ELF-1 (cell line): ENCODE measurements at places on chromosomes 4 and X.

GRCh38 chr4:120731561-120731960 lies 191.0 kb downstream of the PRDM5 start:
- DNase-seq: no peak

DNA sequence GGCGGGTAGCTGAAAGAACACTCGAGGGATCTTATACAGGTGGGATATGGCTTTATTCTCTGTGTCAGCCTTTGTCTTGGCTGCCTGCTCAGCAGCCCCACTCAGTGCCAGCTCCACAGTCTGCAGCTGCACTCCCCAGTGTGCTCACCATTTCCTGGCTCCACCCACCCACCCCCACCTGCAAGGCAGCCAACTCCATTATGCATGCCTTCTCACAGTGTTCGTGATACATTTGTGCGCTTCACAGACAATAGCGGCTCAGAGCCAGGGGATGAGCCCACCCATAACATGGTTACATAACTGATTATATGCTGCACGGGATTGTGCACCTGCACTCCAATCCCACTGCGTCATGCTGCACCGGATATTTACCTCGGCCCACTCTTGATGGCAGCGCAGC lies 8.8 kb upstream of the TMEM128 start:
- no peak for DNase-seq

GRCh38 chr4:63717384-63717783 lies 691.9 kb downstream of the TECRL start:
- DNase-seq: no peak

DNA sequence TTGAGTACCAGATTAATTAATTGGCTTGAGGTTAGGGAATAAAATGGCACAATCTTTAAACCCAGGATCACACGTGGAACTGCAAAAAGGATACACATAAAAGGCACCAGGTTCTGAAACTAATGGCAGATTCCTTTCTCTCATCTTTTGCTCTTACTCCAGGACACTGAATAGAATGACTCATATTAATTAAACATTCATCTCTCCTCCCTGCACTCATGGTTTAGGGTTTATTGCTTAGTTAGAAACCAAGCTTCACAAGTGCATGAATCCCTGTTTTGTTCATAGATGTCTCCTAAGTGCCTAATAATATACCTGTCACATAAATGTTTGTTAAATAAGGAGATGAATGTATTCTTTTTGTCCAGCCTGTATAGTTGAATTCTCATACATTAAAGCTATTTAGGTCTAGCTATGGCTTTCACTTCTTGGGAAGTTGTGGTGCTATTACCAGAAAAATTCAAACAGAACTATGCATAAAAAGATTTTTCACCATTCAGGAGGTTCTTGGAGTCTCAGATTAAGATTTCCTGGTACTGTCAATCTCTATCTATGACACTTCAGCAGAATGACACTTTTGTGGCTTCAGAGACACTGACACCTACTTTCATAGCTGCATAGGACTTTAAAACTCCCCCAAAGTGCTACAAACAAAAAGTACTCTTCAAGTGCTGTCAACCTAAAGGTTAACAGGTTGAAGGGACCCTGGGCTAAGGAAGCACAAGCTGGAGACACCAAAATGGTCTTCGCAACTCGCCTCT lies 7.4 kb downstream of the CORIN start:
- no peak for DNase-seq

DNA sequence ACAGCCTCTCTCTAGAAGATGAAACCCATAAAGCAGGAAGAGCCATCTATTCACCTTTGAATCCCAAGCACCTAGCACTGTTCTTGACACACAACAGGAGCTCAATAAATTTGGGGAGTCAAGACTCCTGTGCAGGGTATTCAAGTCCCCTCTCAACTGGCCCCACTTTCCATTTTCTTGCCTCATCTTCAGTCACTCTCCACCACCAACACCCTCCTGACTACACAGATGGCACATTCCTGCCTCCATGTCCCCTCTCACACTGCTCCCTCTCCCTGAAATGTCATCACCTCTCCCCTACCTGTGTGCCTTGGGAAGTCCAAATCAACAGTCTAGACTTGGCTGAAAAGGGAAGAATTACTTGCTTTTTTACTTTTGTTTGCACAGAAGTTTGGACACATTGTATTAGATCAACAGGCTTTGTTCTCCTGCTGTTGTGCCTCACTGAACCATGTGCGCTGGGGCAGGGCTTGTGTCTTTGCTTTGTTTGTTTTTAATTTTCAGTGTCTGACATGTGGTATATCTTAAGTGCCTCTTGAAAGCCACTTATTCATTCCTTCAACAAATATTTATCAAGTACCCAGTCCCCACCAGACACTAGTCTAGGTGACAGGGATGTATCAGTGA lies 85.1 kb downstream of the APBB2 start:
- DNase-seq: no peak

DNA sequence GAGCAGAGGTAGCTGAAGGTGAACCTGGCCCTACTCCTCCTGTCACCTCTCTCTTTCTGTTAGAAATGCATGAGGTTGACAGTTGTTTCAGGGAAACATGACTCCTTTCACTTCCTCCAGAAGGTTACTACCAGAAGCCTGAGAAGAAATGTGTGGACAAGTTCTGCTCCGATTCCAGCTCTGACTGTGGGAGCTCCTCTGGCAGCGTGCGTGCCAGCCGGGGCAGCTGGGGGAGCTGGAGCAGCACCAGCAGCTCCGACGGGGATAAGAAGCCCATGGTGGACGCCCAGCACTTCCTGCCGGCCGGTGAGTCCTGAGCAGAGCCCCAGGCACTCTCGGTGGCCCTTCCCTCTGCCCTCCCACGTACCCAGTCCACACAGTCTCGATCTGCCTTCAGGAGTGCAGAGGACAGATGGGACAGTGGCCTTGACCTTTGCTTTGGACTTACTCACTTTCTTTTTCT lies 61.3 kb upstream of the TLR2 start:
- no peak for DNase-seq

- peak; percentile 94 for DNase-seq
Observed at GRCh38 chrX:153944140-153944799, at the start of gene RENBP. Gene RENBP, minus strand, starts transcription at chrX:153944643. Its CDS starts 33 bp downstream, at chrX:153944610.

GRCh38 chr4:125254106-125254505 lies 60.6 kb upstream of the FAT4 start:
- DNase-seq: no peak

DNA sequence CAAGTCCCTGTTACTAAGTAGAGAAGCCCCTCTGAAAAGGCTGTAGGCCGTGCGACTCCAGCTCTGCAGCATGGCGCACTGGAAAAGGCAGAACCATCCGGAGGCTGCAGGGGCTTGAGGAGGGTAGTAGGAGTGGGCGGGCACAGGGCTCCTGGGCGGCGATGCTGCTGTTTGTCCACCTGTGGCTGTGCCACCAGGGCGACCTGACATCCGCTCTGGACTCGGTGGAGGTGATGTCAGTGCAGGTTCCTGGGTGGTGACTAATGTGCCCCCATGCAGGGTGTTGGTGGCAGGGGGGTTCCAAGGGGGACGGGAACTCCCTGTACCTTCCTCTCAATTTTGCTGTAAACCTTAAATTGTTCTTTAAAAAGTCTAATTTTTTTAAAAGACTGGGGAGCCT lies 58.3 kb downstream of the PCGF3 start:
- DNase-seq: no peak

DNA sequence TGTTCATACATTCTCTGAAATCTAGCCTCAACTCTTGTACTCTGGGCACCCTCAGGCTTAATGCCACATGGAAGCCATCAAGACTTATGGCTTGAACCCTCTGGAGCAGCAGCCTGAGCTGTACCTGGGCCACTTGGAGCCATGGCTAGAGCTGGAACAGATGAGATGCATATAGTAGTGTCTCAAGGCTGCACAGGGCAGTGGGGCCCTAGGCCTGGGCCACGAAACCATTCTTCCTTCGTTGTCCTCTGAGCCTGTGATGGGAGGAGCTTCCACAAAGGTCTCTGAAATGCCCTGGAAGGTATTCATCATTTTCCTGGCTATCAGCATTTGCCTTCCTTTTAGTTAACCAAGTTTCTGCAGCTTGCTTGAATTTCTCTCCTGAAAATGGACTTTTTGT lies 1427.2 kb upstream of the PCDH10 start:
- no peak for DNase-seq

- DNase-seq: no peak
Observed at GRCh38 chr4:104447294-104447693, 47.4 kb downstream of the CXXC4 start.

- DNase-seq: no peak
Observed at GRCh38 chrX:63744850-63745394, 40.1 kb downstream of the ARHGEF9 start.
